Germinal center (tissue), 1 donor: ENCODE measurements at places on chromosomes 2 and 18.

- DNase-seq: no peak
Measured at GRCh38 chr2:121007490-121007853, 271.8 kb downstream of the GLI2 start.

GRCh38 chr2:19845323-19845920, 56.4 kb downstream of the TTC32 start:
- DNase-seq: no peak

DNA sequence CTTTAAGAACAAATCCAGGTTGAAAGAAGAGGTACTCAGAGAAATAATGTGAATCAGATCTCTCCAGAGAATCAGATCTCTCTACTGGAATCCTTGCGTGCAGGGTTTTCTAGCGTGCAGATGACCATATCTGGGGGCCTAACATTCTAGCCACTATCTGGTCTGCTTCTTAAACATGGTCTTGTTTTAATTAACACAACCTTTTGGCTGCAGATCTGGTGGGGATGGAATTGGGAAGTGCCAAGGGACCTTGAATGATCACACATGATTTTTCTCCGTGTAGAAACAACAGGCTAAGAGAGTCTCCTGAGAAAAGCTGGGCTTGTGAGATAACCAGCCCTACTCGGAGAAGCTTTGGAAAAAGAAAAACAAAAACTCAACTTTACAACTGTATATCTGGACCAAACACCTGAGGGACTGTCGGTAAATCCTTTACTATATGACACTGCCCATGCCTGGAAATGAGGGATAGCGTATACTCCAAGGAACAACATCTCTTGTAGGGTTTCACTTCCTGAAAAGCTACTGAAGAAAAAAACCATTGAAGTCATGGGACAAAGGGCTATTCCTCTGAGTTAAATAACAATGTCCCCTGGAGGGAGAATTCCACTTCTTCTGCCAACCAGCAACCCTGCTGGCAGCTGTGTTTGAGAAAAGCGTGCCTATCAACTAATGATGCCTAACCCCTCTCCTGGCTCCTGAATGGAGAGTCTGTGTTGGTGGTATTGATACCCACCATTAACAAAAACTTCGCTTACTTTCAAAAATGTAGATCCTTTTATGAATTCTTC, 171.0 kb upstream of the REV1 start:
- DNase-seq: no peak

GRCh38 chr2:130371723-130372054, 15.8 kb downstream of the PTPN18 start:
- DNase-seq: no peak

- peak; percentile 79 for DNase-seq
Measured at GRCh38 chr2:68385220-68385906, 20.3 kb downstream of the PLEK start.

GRCh38 chr2:119008108-119008507, 66.1 kb downstream of the MARCO start:
- DNase-seq: no peak

- DNase-seq: no peak
Measured at GRCh38 chr2:234932591-234933168, 19.1 kb upstream of the SH3BP4 start.

- no peak for DNase-seq
Measured at GRCh38 chr2:219947575-219947974, 320.1 kb downstream of the SLC4A3 start.

DNA sequence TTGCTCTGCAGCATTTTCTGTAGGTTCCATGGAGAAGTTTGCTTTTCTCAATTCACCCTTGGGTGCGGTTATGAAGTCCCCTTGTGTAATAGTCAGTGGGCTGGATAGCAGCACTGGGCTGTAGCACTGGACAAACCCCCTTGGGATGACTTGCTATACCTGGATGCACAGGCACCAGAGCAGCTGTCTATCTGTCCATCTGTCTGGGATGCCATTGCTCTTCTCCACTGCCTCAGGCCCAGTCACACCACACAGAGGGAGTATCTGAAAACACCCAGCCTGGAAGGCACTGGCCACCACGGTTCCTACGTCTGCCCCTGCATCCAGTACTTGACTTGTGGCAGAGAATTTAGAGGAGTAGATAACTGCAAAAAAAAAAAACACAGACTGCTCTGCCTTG, 254.5 kb downstream of the TFCP2L1 start:
- DNase-seq: no peak
